Right atrium auricular region (tissue), 2 donors: ENCODE measurements at places on chromosomes 5 and 9. TPM values are rescaled to one million over a fixed set of nuclear protein-coding genes. Genes with fewer than 3 reads are reported as not detected.

- DNase-seq, result peak; percentile 87
These were observed 66.9 kb upstream of the DNAH5 start for GRCh38 chr5:14011089-14012020.

GRCh38 chr5:98099448-98100105, 673.9 kb upstream of the RGMB start:
- DNase-seq, result no peak

Gene HSPB3
- 338 TPM for total RNA-seq

GRCh38 chr5:176806137-176806536, 4.2 kb upstream of the UNC5A start:
- no peak for DNase-seq

GRCh38 chr5:11588803-11589202, 315.4 kb downstream of the CTNND2 start:
- DNase-seq, result no peak

Gene ZNG1F
- total RNA-seq, result 1.8 TPM

Gene NTNG2
- total RNA-seq, result 16.9 TPM

DNA sequence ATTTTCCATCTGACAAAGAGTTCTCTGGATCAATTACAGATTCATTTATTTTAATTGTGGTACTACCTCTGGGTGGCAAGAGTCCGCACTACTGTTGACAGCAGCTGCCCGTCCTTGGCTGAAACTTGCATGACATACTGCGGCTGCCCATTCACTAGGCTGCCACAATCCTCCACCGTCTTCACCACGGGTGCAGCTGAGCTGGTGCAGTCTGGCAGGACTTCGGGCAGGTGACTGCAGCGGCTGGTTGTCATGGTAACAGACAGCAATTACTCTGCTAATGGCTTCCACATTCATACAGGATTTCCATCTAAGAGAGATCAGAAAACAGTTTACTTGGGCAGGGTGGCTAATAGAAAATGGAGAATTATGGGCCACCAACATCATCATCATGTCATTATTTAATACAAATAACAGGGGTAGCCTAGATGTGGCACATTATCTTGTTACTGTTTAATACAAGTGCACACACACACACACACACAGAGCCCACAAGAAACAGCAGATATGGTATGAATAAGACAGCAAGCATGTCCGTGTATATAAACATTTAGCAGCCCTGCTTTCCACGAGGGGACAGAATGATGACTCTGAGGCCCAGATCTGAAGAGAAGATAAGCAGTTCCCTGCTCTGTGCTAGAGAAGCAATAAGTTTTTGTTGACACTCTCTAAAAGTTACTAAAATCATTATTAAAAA, 112.3 kb downstream of the MARCHF3 start:
- DNase-seq, result no peak

Gene PWWP2A
- 16.7 TPM for total RNA-seq
